ENCODE measurements at places on chromosomes 7 and 10.

- no peak for DNase-seq
Measured at GRCh38 chr10:98138031-98138430, 3.6 kb downstream of the R3HCC1L start.

DNA sequence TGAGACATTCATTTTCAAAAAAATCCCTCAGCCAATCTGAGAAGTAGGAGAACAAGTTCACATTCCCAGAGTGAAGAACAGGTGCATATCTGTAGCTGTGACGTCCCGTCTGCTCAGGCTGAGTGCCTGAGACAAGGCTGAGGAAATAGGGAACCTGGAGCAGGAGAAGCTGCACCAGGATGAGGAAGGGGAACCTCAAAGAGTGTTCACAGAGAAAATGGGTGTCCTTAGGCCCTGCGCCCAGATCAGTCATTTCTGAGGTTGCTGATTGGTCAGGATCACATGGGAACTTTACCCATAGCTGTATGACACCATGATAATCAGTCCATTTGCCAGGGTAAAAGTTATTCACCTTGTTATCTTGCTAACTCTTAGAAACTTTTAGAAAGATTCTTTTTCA is 34.2 kb upstream of the TARP start:
- no peak for DNase-seq

- no peak for DNase-seq
Measured at GRCh38 chr10:14020037-14020664, 310.6 kb downstream of the FRMD4A start.

GRCh38 chr7:55278321-55278720 is 86.8 kb upstream of the LANCL2 start:
- DNase-seq = no peak

- no peak for DNase-seq
Measured at GRCh38 chr7:106054156-106054910, 57.8 kb downstream of the SYPL1 start.

GRCh38 chr7:143361552-143362130 is 872 bp downstream of the FAM131B start:
- no peak for DNase-seq

DNA sequence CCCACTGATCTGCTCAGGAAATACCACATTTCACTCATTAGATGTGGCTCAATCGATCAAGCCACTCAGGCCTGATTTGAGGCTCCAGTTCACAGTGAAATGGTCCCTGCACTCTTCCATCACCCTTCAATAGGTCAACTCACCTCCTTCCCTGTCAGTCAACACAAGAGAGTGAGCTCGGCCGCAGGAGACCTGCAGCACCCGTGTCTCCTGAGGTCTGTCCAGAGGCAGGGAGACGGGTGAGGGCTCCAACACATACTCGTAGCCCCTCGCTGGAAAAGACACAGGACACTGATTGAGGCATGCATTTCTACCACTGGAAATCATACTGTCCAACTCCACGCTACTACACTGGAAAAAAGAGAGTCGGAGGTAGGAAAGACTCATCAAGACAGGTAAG is 7.1 kb downstream of the RCC1L start:
- no peak for DNase-seq

All from GM06990 (cell line).